ENCODE measurements at places on chromosomes 16 and 17. TPM values are rescaled to one million over a fixed set of nuclear protein-coding genes. Genes with fewer than 3 reads are reported as not detected.

The RUNDC1 gene
- 13.4 TPM for total RNA-seq

The LDHD gene
- total RNA-seq = 2.1 TPM

The MLX gene
- total RNA-seq = 45.2 TPM

The SNAI3 gene
- 0.12 TPM for total RNA-seq

The C17orf67 gene
- 0.87 TPM for total RNA-seq

The GDE1 gene
- total RNA-seq = 44.5 TPM

The RRAD gene
- total RNA-seq = 8.0 TPM

The MYL11 gene
- not detected for total RNA-seq

The ADAD2 gene
- not detected for total RNA-seq

The BCL6B gene
- 0.50 TPM for total RNA-seq

The CLDN6 gene
- total RNA-seq = not detected

The PIPOX gene
- total RNA-seq = 1.1 TPM

The SOX15 gene
- 0.12 TPM for total RNA-seq

The SCN4A gene
- total RNA-seq = under 0.01 TPM

The CMTM2 gene
- total RNA-seq = not detected

The OR1A1 gene
- total RNA-seq = not detected
